Fibroblast of lung (primary cell): ENCODE measurements at places on chromosomes 3 and 15.

GRCh38 chr3:164465172-164465571, 613.1 kb downstream of the SI start:
- H3K36me3 ChIP-seq, result no peaks in the 10 kb centered on the region
- H3K27ac ChIP-seq, result no peak overlapping the region
- DNase-seq, result no peak
- H3K4me3 ChIP-seq, result no peak overlapping the region
- no peaks in the 10 kb centered on the region for H3K4me1 ChIP-seq
- no peaks in the 10 kb centered on the region for H3K27me3 ChIP-seq

DNA sequence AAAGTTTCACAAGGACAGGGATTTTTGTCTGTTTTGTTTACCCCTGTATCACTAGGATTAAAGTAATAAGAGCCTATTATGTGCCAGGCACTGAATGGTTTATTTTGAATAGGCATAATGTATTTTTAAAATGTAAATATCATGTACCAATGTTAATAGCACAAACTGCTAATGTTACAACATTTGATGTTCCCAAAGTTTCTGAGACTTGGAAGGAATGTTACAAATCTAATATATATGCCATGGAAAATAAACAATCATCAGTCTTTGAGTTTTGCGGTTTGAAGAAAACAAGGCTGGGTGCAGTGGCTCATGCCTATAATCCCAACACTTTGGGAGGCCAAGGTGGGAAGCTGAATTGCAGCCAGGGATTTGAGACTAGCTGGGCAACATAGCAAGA, 159.4 kb downstream of the CDIN1 start:
- DNase-seq, result no peak
- H3K36me3 ChIP-seq, result no peaks in the 10 kb centered on the region
- no peak overlapping the region for H3K4me3 ChIP-seq
- no peaks in the 10 kb centered on the region for H3K27me3 ChIP-seq
- peaks cover 4% of the 10 kb centered on the region for H3K4me1 ChIP-seq

GRCh38 chr15:73956743-73957135, 30.5 kb downstream of the LOXL1 start:
- H3K27ac ChIP-seq, result peak overlapping the region; percentile 70
- peak; percentile 98 for DNase-seq
- H3K27me3 ChIP-seq, result no peaks in the 10 kb centered on the region
- peaks cover 26% of the 10 kb centered on the region for H3K4me1 ChIP-seq

GRCh38 chr3:157279237-157279636, 119.3 kb upstream of the CCNL1 start:
- no peak overlapping the region for H3K27ac ChIP-seq
- no peak for DNase-seq
- no peaks in the 10 kb centered on the region for H3K36me3 ChIP-seq
- no peaks in the 10 kb centered on the region for H3K27me3 ChIP-seq
- H3K4me1 ChIP-seq, result peaks cover 11% of the 10 kb centered on the region

GRCh38 chr3:119636891-119637611, 23.3 kb downstream of the POPDC2 start:
- no peak for DNase-seq
- H3K36me3 ChIP-seq, result no peaks in the 10 kb centered on the region
- H3K27ac ChIP-seq, result peak overlapping the region; percentile 90
- no peaks in the 10 kb centered on the region for H3K27me3 ChIP-seq
- peaks cover 16% of the 10 kb centered on the region for H3K4me1 ChIP-seq

- no peak overlapping the region for H3K27ac ChIP-seq
- H3K27me3 ChIP-seq, result no peaks in the 10 kb centered on the region
- H3K4me1 ChIP-seq, result no peaks in the 10 kb centered on the region
- no peaks in the 10 kb centered on the region for H3K36me3 ChIP-seq
These were observed 504.0 kb upstream of the CBLB start for GRCh38 chr3:106372806-106373190.

GRCh38 chr3:142577696-142578328, 721 bp downstream of the ATR start:
- H3K4me1 ChIP-seq, result no peaks in the 10 kb centered on the region
- DNase-seq, result peak; percentile 33
- peak overlapping the region; percentile 78 for H3K4me3 ChIP-seq
- no peaks in the 10 kb centered on the region for H3K27me3 ChIP-seq

GRCh38 chr3:56468184-56469106, at the start of gene ERC2:
ERC2 (minus strand) TSS chr3:56468467.
- no peak within 1 kb of the TSS for H3K27ac ChIP-seq
- H3K4me3 ChIP-seq, result peak within 1 kb of the TSS; percentile 39
- DNase-seq, result peak; percentile 38
- no peaks in the 10 kb centered on the region for H3K36me3 ChIP-seq
- H3K27me3 ChIP-seq, result peaks cover 8% of the 10 kb centered on the region
- no peaks in the 10 kb centered on the region for H3K4me1 ChIP-seq

- H3K4me1 ChIP-seq, result peaks cover 11% of the 10 kb centered on the region
- peak overlapping the region; percentile 77 for H3K4me3 ChIP-seq
- H3K27me3 ChIP-seq, result no peaks in the 10 kb centered on the region
- H3K27ac ChIP-seq, result peak overlapping the region; percentile 89
These were observed 3.6 kb downstream of the VGLL4 start for GRCh38 chr3:11640009-11640673.

DNA sequence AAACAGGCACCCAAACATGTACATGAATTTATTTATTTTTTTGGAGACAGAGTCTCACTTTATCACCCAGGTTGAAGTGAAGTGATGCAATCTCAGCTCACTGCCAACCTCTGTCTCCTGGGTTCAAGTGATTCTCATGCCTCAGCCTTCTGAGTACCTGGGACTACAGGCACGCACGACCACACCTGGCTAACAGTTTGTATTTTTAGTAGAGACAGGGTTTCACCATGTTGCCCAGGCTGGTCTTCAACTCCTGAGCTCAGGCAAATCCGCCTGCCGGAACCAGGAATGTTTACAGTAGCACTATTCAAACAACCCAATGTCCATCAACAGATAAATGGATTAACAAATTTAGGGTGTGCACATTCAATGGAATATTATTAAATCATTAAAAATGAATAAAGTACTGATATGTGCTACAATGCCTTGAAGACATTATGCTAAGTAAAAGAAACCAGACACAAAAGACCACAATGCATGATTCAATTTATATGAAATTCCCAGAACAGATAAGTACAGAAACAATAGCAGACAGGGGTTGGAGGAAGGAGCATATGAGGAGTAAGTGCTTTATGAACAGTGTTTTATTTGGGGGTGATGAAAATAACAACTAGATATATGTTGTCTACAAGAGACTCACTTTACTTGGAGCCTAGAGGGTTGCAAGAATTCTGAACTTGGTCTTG, 1.3 kb downstream of the LEO1 start:
- H3K36me3 ChIP-seq, result no peaks in the 10 kb centered on the region
- H3K27ac ChIP-seq, result no peak overlapping the region

- no peaks in the 10 kb centered on the region for H3K36me3 ChIP-seq
- DNase-seq, result peak; percentile 17
- no peak overlapping the region for H3K4me3 ChIP-seq
These were observed 15.4 kb upstream of the BTLA start for GRCh38 chr3:112514527-112515128.

GRCh38 chr15:79117442-79118204, 27.0 kb upstream of the RASGRF1 start:
- H3K4me1 ChIP-seq, result no peaks in the 10 kb centered on the region
- H3K27ac ChIP-seq, result no peak overlapping the region
- H3K36me3 ChIP-seq, result no peaks in the 10 kb centered on the region

GRCh38 chr3:104102386-104102785, 1264.3 kb upstream of the ALCAM start:
- peak; percentile 45 for DNase-seq
- H3K4me3 ChIP-seq, result no peak overlapping the region
- no peaks in the 10 kb centered on the region for H3K36me3 ChIP-seq
- H3K27me3 ChIP-seq, result no peaks in the 10 kb centered on the region
- H3K4me1 ChIP-seq, result no peaks in the 10 kb centered on the region

DNA sequence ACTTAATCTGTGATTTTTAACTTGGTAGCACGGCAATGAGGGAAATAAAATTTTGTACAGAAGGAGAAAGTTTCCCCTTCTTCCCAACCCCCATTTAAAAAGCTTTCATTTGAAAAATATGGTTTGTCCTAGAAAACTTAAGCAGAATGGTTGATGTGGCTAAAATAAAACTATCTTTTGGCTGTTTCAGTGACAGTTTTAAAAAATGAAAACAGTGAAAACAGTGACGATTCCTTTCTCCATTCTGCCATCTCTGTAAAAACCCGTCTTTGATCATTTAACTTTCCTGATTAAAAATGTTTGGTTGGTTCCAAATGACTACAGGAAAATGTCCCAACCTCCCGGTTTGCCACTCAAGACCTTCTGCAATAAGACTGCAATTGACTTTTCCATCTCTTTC, 160.7 kb downstream of the EBLN2 start:
- H3K36me3 ChIP-seq, result no peaks in the 10 kb centered on the region
- no peaks in the 10 kb centered on the region for H3K4me1 ChIP-seq
- no peak for DNase-seq
- no peaks in the 10 kb centered on the region for H3K27me3 ChIP-seq

- H3K27ac ChIP-seq, result no peak overlapping the region
- H3K36me3 ChIP-seq, result no peaks in the 10 kb centered on the region
- H3K4me3 ChIP-seq, result no peak overlapping the region
These were observed 2.1 kb upstream of the CNBP start for GRCh38 chr3:129185783-129186182.

- DNase-seq, result no peak
- no peak overlapping the region for H3K4me3 ChIP-seq
- no peaks in the 10 kb centered on the region for H3K27me3 ChIP-seq
These were observed 50.1 kb upstream of the LIPC start for GRCh38 chr15:58381697-58382096.

GRCh38 chr3:173865900-173866498, 468.5 kb downstream of the NLGN1 start:
- H3K36me3 ChIP-seq, result no peaks in the 10 kb centered on the region
- no peak for DNase-seq
- H3K4me1 ChIP-seq, result no peaks in the 10 kb centered on the region
- no peaks in the 10 kb centered on the region for H3K27me3 ChIP-seq
- H3K27ac ChIP-seq, result no peak overlapping the region

DNA sequence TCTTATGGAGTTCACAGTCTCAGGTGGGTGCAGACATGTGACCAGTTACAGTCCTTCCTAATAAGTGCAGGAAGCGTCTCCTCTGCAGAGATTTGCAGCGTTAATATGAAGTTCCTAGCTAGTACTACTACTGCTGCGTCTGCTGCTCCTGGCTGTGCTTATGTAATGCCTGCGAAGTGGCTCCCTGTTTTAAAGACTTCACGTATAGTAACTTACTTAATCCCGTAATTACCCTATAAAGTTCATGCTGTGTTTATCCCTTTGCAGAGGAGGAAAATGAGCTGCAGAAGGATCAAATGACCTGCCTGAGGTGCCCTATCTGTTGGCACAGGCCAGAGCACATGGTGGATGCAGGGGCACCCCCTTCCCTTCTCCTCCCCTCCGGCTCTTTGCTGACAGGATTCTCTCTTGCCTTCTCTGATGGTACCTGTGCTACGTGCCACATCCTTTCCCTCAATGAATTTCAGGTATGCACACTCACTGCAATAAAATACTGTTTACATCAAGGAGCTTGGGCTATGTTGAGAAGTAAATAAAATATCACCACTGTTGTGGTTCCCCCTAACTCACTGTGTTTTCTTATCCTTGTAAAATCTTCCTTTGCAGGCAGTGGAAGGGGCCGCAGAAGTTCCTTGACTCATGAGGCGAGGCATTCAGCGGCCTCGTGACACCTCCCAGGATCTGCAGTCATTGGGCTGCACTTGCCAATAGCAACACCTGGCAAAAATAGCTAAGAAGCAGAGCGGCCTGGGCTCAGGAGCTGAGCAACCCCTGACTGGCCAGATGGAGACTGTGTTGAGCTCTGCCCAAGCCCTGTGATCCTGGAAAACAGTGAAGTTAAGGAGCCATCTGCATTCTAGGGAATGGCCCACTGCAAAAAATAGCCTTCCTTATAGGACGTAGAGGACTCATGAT, 188.9 kb upstream of the ATP10A start:
- H3K27ac ChIP-seq, result no peak overlapping the region
- no peak overlapping the region for H3K4me3 ChIP-seq
- DNase-seq, result peak; percentile 0
- no peaks in the 10 kb centered on the region for H3K36me3 ChIP-seq
- H3K27me3 ChIP-seq, result no peaks in the 10 kb centered on the region
